T-helper 17 cell (primary cell): ENCODE measurements at places on chromosomes 11 and 22. TPM values are rescaled to one million over a fixed set of nuclear protein-coding genes. Genes with fewer than 3 reads are reported as not detected.

PITPNM1 gene
- 109 TPM for total RNA-seq

- no peak overlapping the region for H3K27ac ChIP-seq
- no peaks in the 10 kb centered on the region for H3K27me3 ChIP-seq
- no peak overlapping the region for H3K4me3 ChIP-seq
- peaks cover 7% of the 10 kb centered on the region for H3K36me3 ChIP-seq
- DNase-seq, result no peak
- H3K4me1 ChIP-seq, result peaks cover 12% of the 10 kb centered on the region
These were observed 13.4 kb downstream of the CHEK1 start for GRCh38 chr11:125638315-125638714.

GRCh38 chr22:50046019-50046415 is 12.1 kb downstream of the TTLL8 start:
- peaks cover 6% of the 10 kb centered on the region for H3K4me1 ChIP-seq
- peaks cover 40% of the 10 kb centered on the region for H3K27me3 ChIP-seq
- DNase-seq, result no peak
- no peak overlapping the region for H3K4me3 ChIP-seq

GRCh38 chr11:90512846-90513245 is 290.0 kb upstream of the CHORDC1 start:
- H3K4me3 ChIP-seq, result no peak overlapping the region
- H3K4me1 ChIP-seq, result no peaks in the 10 kb centered on the region
- H3K36me3 ChIP-seq, result no peaks in the 10 kb centered on the region

OR5M11 gene
- total RNA-seq, result not detected

- no peak overlapping the region for H3K4me3 ChIP-seq
- H3K27ac ChIP-seq, result peak overlapping the region; percentile 90
- H3K36me3 ChIP-seq, result no peaks in the 10 kb centered on the region
- peaks cover 28% of the 10 kb centered on the region for H3K27me3 ChIP-seq
These were observed 8.0 kb upstream of the PDGFB start for GRCh38 chr22:39252461-39253434.

DNA sequence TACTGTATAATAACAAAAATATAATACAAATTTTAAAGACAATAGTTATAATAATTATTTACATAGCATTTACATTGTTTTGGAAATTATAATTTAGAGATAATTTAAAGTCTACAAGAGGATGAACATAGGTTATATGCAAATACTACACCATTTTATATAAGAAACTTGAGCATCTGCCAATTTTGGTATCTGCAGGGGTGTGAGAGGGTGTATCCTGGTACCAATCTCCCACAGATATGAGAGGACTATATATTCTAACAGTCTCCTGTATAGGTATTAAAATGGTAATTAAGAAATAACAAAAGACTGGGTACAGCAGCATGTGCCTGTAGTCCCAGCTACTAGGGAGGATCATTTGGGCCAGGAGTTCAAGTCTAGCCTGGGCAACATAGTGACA is 134.4 kb downstream of the APOL5 start:
- H3K27me3 ChIP-seq, result peaks cover 3% of the 10 kb centered on the region
- DNase-seq, result no peak
- no peaks in the 10 kb centered on the region for H3K4me1 ChIP-seq
- H3K27ac ChIP-seq, result no peak overlapping the region
- H3K36me3 ChIP-seq, result no peaks in the 10 kb centered on the region
- no peak overlapping the region for H3K4me3 ChIP-seq

FXYD2 gene
- not detected for total RNA-seq

CDC42BPG gene
- 4.0 TPM for total RNA-seq

GRCh38 chr22:49156662-49157285 is 670.9 kb downstream of the BRD1 start:
- H3K36me3 ChIP-seq, result no peaks in the 10 kb centered on the region
- no peak overlapping the region for H3K4me3 ChIP-seq
- H3K27ac ChIP-seq, result no peak overlapping the region
- H3K4me1 ChIP-seq, result peaks cover 2% of the 10 kb centered on the region
- no peak for DNase-seq

- H3K4me3 ChIP-seq, result no peak overlapping the region
- H3K36me3 ChIP-seq, result no peaks in the 10 kb centered on the region
- no peaks in the 10 kb centered on the region for H3K4me1 ChIP-seq
- no peak overlapping the region for H3K27ac ChIP-seq
- DNase-seq, result no peak
- H3K27me3 ChIP-seq, result peaks cover 19% of the 10 kb centered on the region
These were observed 37.8 kb downstream of the DLG2 start for GRCh38 chr11:85589373-85589772.

- H3K4me3 ChIP-seq, result no peak overlapping the region
- DNase-seq, result no peak
- H3K36me3 ChIP-seq, result no peaks in the 10 kb centered on the region
- H3K27ac ChIP-seq, result no peak overlapping the region
These were observed 936.2 kb upstream of the CHORDC1 start for GRCh38 chr11:91158891-91159537.

- no peak overlapping the region for H3K4me3 ChIP-seq
- H3K36me3 ChIP-seq, result peaks cover 4% of the 10 kb centered on the region
- peaks cover 10% of the 10 kb centered on the region for H3K27me3 ChIP-seq
- no peaks in the 10 kb centered on the region for H3K4me1 ChIP-seq
- no peak for DNase-seq
These were observed 30.0 kb upstream of the MUC5AC start for GRCh38 chr11:1127664-1128162.

DNA sequence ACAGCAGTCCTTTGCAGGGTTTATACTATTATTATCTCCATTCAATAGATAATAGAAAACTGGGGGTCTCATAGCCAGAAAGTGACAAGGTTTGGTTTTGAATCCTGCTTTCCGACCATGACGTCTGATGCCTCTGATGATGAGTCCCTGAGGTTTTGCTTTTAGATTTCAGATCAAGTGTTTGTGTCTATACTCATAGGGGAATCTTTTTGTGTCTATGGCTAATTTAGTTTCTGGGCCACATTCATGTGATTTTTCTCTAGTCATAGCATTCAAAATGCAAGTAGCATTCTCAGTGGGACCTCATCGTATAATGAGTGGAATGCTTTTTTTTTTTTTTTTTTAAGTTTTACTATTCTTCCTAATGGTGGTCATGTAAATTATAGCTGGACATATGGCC is 72.9 kb downstream of the TNRC6B start:
- peaks cover 54% of the 10 kb centered on the region for H3K4me1 ChIP-seq
- DNase-seq, result no peak
- peak overlapping the region; percentile 33 for H3K4me3 ChIP-seq
- peak overlapping the region; percentile 41 for H3K27ac ChIP-seq
- H3K27me3 ChIP-seq, result no peaks in the 10 kb centered on the region
- peaks cover 4% of the 10 kb centered on the region for H3K36me3 ChIP-seq

PKDREJ gene
- total RNA-seq, result not detected

FGF4 gene
- total RNA-seq, result not detected

GRCh38 chr22:37626144-37626543 is 13.3 kb upstream of the SH3BP1 start:
- peaks cover 3% of the 10 kb centered on the region for H3K36me3 ChIP-seq
- H3K4me3 ChIP-seq, result peak overlapping the region; percentile 68
- H3K4me1 ChIP-seq, result peaks cover 38% of the 10 kb centered on the region
- H3K27me3 ChIP-seq, result no peaks in the 10 kb centered on the region
- no peak for DNase-seq

DNA sequence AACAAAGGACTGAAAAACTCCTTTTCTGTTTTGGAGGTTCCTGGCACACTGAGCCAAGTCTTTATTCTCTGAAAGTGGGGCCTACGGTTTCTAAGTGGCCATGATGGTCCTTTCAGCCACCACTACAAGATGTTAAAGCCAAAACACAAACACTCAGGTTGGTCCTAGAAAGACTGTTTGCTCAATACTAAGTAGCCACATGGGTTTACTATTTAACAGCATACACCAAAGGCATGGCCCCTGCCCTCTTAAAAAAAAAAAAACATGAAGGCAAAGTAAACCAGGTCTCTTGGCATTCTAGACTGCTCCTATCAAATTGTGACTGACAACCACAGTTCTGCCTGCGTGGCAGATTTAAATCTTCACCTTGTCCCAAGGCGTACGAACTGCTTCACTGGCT is 123.6 kb upstream of the BID start:
- H3K27me3 ChIP-seq, result no peaks in the 10 kb centered on the region
- H3K27ac ChIP-seq, result no peak overlapping the region
- peaks cover 3% of the 10 kb centered on the region for H3K36me3 ChIP-seq

GRCh38 chr22:41596776-41597634 is 7.4 kb upstream of the PMM1 start:
- DNase-seq, result no peak
- no peaks in the 10 kb centered on the region for H3K36me3 ChIP-seq
- H3K4me3 ChIP-seq, result no peak overlapping the region

DNA sequence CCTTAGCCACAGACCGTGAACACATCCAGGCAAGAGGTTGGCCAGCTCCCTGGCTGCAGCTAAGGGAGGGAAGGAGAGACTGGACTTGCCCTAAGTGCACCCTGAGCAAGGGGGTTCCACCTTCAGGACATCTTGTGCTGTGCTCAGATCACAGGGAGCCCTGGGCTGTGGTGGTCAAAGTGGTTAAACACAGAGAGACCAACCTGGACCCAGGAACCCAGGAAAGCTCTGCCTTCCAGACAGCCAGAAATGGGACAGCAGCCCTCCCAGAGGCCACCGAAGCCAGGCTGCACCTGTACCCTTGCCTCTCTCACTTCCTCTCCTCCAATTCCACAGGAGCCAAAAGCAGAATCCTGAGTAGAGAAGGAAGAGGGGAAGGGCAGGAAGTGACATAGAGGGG is 105.2 kb upstream of the TMEM45B start:
- no peak for DNase-seq
- no peaks in the 10 kb centered on the region for H3K4me1 ChIP-seq
- H3K4me3 ChIP-seq, result no peak overlapping the region
- H3K27me3 ChIP-seq, result no peaks in the 10 kb centered on the region

TUT1 gene
- 20.9 TPM for total RNA-seq

- H3K4me3 ChIP-seq, result no peak overlapping the region
- peaks cover 5% of the 10 kb centered on the region for H3K27me3 ChIP-seq
- peaks cover 6% of the 10 kb centered on the region for H3K4me1 ChIP-seq
- peaks cover 5% of the 10 kb centered on the region for H3K36me3 ChIP-seq
These were observed 49.7 kb upstream of the CECR2 start for GRCh38 chr22:17319546-17319945.

- H3K27me3 ChIP-seq, result peaks cover 51% of the 10 kb centered on the region
- H3K4me1 ChIP-seq, result peaks cover 17% of the 10 kb centered on the region
- peaks cover 5% of the 10 kb centered on the region for H3K36me3 ChIP-seq
- peak overlapping the region; percentile 68 for H3K4me3 ChIP-seq
- DNase-seq, result no peak
- H3K27ac ChIP-seq, result no peak overlapping the region
These were observed 769 bp upstream of the CDC42EP1 start for GRCh38 chr22:37559521-37559900.

GRCh38 chr11:9267680-9268079 is 2.5 kb upstream of the DENND5A start:
- H3K27ac ChIP-seq, result peak overlapping the region; percentile 1
- peaks cover 10% of the 10 kb centered on the region for H3K4me1 ChIP-seq
- no peaks in the 10 kb centered on the region for H3K36me3 ChIP-seq
- no peak for DNase-seq
- peak overlapping the region; percentile 28 for H3K4me3 ChIP-seq

KCNJ11 gene
- total RNA-seq, result 0.70 TPM

DNA sequence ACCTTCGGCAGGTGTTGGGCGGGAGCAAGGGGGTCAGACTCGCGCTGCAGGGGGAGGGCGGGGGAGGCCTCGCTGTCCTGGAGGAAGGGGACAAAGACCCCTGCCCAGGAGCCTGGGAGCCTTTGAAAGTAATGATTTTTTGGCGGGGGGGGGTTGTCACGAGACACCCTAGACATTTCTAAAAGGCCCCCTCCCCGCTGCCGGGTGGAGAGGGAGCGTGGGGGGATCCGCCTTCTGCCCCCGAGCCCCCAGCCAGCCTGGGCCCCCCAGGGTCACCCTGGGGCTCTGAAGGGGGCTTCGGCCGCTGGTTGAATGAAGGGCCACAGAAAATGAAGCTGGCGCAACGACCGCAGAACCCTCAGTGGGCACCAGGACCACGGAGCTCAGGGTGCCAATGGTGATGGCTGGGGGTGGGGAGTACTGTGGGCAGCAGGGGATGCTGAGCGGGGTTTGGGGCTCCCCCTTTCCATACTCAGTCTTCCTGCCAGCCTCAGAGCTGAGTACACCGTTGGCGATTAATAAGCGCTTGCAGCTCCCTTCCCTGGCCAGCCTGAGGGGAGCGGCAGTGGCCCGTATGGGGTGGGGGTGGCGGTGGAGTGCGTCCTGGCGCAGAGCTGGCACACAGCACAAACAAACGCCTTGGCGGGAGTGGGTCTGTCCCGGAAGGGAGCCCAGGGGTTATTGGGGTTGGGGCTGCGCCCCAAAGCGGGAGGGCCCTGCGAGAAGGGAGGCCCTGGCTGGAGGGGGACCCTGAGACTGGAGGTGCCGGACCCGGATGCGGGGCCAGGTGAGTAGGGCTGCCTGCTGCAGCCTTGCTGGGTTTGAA is 1.2 kb upstream of the DUSP8 start:
- H3K27ac ChIP-seq, result peak overlapping the region; percentile 89
- no peak for DNase-seq
- no peaks in the 10 kb centered on the region for H3K36me3 ChIP-seq
- no peaks in the 10 kb centered on the region for H3K27me3 ChIP-seq

SCARF2 gene
- total RNA-seq, result 3.1 TPM

RAG1 gene
- 0.16 TPM for total RNA-seq

DNA sequence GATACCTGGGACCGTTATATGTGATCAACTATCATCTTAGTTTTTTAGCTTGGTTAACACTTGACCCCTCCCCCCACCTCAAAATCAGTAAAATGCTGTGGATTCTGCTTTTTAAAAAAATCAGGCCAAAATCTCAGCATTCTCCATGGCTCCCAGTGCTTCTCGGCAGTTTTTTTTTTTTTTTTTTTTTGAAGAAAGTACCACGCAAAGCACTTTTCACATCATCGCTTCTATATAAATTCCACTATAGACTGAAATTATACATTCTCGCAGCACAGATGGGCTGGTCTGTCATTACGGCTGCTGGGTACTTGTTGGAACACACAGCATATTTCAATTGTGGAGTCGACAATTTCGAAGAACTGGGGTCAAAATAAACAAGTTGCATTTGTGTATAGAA is 67.7 kb upstream of the PPARA start:
- no peak for DNase-seq
- H3K36me3 ChIP-seq, result no peaks in the 10 kb centered on the region
- no peaks in the 10 kb centered on the region for H3K27me3 ChIP-seq

UBQLN3 gene
- total RNA-seq, result not detected

C1QTNF6 gene
- 11.2 TPM for total RNA-seq

DNA sequence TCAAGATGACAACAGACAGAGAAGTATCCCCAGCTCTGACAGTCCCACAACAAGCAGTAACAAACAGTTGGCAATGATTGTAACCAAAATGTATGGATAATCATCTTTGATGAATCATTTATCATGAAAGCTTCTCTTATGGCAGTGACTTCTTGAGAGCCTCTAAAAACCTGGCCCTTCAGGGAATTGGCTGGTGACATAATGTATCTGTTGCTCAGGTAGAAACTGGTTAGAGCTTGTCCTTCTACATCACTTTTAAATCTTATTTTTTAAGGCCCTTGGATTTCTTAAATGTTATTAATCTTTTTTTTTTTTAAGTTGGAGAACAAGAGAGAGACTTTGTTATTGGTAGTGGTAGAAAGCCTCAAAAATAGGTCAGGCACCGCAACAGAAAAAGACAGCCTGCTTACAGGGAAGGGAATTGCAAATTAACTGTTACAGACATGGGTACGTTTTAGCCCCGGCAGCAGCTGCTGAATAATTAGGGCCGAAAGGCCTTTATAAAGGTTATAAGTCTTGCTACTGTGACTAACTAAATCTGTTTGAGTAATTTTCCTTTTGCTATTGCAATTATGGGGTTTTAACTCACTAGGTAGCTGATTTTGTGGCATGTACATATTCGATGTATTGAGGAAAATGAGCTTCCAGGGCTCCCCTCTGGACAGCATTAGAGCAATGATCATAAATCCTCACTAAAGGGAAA is 207.7 kb upstream of the LRRC4C start:
- H3K27ac ChIP-seq, result no peak overlapping the region
- H3K27me3 ChIP-seq, result no peaks in the 10 kb centered on the region
- no peak for DNase-seq
- no peak overlapping the region for H3K4me3 ChIP-seq
